ENCODE measurements at places on chromosomes 16 and 17.

GRCh38 chr16:88306860-88307545 is 75.8 kb upstream of the ZNF469 start:
- peak; percentile 64 for DNase-seq

- no peak for DNase-seq
Measured at GRCh38 chr16:1122398-1122765, 26.3 kb upstream of the C1QTNF8 start.

DNA sequence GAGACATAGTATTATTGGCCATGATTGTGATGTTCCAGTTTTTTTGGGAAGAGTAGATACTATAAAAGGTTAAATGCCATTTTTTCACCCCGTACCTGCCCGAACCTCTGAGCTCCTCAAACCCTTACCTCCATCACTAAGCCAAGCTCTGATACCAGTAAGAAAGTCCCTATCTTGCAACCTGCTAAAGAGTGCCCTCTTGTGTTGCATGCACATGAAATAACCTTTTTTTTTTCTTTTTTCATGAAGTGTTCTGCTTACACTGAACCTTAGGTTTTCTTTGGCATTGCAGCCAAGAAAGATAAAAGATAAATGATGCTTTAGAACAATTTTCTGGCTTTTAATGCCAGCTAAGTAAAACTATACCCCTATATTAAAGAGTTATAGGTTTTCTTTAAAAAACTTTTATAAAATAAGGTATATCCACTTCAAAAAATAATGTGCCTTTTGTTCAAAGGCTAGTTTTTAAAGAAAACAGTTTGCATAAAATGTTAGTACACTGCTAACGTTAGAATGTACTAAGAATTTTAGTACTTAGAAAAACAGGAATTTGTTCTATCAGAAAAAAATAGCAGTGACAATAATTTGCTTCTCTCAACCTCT is 295.3 kb upstream of the PMFBP1 start:
- peak; percentile 45 for DNase-seq

DNA sequence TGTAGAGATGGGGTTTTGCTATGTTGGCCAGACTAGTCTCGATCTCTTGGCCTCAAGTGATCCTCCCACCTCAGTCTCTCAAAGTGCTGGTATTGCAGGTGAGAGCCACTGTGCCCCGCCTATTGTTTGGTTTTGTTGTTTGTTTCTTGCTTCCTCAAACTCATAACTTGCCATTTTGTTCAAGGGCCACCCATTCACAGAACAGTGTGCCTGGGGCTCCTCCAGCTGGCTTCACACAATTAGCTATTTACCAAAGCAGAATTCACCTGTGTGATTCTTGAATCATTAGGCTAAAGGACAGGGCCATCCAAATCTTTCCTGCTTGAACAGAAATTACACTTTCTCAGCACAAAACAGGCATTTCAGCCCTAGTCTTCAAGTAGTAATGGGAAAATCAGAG is 7.2 kb downstream of the ABHD15 start:
- DNase-seq: no peak

DNA sequence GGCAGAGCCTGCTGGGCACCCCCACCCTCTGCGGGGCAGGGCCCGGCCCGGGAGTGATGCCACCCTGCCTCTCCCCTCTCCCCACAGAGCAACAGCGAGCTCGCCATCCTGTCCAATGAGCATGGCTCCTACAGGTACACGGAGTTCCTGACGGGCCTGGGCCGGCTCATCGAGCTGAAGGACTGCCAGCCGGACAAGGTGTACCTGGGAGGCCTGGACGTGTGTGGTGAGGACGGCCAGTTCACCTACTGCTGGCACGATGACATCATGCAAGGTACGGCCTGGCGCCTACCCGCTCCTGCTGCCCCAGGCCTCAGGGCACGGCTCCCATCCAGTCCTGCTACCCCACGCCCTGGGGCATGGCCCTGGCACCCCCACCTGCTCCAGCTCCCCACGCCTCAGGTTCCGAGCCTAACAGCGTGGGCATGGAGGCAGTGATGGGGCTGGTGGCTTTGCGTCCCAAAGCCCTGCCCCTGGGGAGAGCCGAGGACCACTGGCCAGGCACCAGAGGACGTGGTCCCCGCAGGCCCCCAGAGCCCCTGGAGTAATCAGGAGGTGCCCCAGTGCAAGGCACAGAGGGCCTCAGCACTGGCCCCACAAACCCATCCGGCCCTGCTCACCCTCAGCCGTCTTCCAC is 38.4 kb downstream of the TSC2 start:
- DNase-seq: no peak

DNA sequence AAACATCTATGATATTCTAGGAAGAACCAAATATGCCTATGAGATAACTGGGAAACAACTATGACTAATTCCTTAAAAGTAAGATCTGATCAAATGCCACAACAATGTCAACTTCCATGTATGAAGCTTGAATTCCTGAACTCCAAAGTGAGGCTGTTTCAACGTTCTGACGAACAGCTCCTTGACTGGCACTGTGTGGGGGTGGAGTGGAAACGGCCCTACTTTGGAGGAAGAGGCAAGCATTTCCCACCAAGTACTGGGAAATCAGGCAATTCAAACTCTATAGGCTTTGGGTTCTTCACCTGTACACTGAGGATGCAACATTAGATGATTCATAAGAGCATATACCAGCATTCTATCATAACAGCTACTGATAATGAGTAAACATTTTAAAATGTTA is 187.2 kb downstream of the CDK5R1 start:
- no peak for DNase-seq

- no peak for DNase-seq
Measured at GRCh38 chr16:59432896-59433295, 698.8 kb upstream of the GOT2 start.

DNA sequence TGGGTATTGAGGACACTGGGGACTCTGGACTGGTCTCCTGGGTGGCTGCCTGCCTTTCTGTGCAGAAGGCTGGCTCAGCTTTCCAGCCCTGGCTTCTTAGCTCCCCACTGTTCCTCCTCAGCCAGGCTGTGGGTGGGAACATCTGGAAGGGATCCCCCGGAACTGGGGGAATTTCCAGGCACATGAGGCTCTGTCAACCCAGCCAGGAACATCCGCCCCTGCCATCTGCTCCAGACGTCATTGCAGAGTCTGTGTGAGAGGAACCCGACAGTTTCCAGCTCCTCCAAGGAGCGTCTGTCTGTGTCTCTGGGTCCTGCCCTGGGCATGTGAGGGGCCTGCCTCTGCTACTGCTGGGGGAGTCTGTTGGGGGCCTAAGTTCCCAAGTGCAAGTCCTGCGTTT is 36.2 kb upstream of the CRHR1 start:
- DNase-seq: no peak

DNA sequence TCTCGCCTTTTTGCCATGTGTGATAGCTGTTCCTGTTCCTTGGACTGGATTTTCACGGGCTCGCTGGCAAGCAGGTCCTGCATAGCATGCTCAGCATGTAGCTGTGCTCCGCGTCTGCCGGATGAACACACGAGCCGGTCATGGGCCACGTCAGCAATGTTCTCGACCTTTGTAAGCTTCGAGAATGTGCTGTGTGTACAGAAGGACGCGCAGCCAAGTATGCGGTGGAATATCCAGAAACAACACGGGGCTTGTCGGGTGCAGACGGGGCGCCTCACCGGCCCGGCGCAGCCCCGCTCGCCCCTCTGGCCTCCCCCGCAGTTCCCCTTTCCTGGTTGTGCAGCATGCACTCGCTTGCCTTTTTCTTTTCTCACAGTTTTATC is 42.2 kb downstream of the RPTOR start:
- DNase-seq: no peak

DNA sequence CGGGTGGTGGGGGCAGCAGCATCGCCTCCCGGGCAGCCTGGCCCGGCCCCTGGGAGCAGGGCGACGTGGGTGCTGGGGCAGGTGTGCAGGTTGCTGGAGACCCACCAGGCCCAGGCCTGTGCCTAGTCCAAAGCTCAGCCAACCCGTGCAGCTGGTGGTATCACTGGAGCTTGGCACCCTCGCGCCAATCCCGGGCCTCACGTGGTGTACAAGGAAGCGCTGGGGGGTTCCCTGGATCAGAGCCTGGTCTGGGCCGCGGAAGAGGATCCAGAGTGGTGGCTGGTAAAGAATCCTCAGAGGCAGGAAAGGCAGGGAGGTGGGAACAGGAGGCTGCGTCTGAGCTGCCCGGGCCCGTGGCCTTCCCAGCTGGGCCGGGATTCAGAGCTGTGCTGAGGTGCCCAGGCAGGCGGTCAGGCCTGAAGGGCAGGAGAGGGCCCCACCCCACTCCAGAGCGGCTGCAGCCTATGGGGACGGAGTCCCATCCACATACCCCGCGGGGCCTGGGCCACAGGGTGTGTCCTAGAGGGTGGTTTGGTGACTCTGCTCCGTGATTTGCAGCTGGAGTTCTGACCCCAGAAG is 36.2 kb downstream of the ZFPM1 start:
- no peak for DNase-seq

- DNase-seq: no peak
Measured at GRCh38 chr17:68100000-68100641, 64.6 kb downstream of the KPNA2 start.

DNA sequence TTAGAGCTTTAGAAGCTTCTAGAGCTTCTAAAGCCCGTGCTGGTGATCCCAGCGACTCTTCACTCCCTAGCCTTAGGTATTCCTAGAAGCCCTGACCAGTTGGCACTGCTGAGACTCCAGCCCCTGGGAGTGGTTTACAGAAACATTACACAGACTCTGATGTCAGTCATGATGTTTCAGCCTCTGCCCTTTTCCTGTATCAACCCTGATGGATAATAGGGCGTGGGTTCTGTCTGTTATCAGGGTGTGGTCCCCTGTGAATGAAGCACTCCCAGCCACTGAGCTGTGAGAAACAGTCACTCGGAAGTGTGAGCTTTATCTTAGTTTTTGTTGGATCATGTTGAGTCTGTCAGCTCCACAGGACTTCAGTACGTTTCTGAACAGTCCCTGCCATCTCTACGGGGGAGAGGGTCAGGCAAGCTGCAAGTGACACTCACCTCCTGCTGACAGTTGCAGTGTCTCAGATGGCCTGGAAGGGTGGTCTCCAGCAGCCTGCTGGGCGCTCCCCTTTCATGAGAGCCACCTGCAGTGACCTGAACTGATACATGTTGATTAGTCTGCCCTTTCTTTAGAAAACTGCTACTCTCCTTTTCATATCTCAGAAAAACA is 12.8 kb downstream of the GOSR2 start:
- DNase-seq: peak; percentile 35

GRCh38 chr16:70341600-70341999 is 5.1 kb upstream of the DDX19A start:
- no peak for DNase-seq

DNA sequence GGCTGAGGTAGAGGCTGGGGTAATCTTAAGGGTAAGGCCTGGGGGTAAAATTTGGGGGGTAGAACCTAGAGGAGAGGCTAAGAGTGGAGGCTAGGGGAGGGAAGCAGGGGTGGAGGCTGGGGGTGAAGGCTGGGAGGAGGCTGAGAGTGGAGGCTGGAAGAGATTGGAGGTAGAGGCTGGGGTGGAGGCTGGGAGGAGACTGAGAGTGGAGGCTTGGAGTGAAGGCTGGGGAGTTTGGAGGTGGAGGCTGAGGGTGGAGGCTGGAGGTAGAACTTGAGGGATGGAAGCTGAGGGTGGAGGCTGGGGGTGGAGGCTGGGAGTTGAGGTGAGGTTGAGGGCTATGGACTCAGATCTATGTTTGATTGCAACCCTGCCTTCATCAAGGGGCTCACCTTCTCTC is 333.6 kb downstream of the C16orf95 start:
- DNase-seq: no peak

DNA sequence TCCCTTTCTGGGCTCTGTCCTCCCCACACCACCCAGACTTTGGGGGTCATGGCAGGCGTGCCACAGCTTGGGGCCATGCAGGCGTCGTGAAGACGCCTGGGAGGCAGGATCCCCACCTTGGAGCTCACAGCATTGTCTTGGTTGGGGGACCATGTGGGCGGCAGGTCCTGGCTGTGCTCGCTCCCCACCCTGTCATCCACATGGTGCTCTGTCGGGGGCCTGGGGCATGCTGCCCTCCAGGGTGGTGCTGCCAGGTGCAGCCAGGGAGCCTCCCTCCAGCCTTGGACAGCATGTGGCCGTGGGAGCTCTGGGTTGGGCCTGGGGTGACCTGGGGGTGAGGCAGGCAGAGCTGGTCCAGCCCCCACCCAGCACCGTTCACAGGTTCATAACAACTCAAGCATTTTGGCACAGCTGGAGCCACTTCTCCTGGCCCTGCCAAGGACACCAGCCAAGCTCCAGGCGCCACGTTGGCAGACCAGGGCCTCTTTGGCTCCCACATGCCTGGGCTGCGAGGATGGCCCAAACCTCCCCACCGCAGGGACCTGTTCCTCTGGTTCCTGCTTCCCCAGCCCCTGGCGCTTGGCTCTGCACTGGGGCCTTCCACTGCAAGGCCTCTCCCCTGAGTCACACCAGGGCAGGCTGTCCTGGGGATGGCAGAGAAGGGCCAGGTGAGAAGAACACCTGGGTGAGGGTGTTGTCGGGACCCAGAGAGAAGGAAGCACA is 15.1 kb upstream of the ATP6V0C start:
- no peak for DNase-seq

GRCh38 chr17:10336393-10336792 is 36.4 kb downstream of the MYH13 start:
- no peak for DNase-seq

DNA sequence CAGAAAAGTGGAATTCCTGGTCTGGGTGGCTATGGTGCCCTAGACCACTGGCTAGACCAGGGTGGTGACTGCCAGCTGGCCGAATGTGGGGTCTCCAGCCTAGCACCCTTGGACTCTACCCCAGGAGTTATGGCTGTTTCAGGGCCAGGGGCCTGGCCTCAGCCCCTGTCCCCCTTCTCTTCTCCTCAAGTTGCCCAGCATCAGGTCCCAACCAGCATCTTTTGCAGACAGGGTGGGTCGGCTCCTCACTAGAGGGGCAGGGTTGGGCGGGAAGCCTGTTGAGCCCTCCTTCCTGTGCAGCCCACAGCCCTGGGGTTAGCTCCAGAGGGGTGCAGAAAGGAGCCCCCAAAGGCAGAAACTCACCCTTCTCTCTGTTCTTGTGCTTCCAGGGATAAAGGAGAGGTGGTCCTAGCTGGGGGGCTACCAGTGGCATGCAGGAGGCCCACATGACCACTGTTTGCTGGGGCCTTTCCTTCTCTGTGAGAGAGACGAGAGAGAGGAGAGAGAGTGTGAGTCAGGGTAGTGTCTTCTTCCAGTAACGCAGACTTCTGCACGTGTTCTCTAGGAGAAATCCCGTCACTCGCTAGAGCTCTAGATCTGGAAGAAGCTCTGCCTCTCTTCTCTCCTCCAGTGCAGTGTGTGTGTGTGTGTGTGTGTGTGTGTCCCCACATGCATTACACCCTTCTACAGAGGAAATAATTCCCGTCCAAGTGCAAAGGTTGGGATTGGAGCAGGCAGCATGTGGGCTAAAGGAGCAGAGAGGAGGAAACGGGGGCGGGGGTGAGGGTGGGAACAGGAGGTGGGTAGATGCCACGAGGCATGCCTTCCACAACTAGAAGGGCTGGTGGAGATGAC is 209.4 kb downstream of the SEC14L1 start:
- DNase-seq: no peak

- no peak for DNase-seq
Measured at GRCh38 chr17:19288453-19288852, 51.3 kb downstream of the EPN2 start.

GRCh38 chr17:58416937-58417299 is 416 bp downstream of the RNF43 start:
- DNase-seq: no peak
